ENCODE measurements at places on chromosomes 12 and 14.

DNA sequence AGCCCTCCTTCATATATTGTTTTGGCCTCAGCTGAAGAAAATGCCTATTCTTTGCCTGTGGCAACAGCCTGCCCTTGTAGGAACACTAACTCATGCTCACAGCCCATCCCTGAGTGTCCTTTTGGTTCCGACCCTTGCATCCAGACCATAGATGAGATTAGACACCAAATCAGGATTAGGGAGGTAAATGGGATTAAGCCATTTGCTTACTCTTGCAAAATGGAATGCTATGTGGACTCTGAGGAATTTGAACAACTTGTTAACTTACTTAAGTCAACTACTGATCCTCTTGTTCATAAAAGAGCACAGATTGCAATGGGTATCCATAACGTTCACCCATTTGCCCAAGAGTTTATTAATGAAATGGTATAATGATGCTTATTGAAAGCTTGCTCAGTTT lies 27.3 kb downstream of the TSHR start:
- no peak for DNase-seq

GRCh38 chr12:92547420-92547819 lies 155.4 kb upstream of the PLEKHG7 start:
- no peak for DNase-seq

DNA sequence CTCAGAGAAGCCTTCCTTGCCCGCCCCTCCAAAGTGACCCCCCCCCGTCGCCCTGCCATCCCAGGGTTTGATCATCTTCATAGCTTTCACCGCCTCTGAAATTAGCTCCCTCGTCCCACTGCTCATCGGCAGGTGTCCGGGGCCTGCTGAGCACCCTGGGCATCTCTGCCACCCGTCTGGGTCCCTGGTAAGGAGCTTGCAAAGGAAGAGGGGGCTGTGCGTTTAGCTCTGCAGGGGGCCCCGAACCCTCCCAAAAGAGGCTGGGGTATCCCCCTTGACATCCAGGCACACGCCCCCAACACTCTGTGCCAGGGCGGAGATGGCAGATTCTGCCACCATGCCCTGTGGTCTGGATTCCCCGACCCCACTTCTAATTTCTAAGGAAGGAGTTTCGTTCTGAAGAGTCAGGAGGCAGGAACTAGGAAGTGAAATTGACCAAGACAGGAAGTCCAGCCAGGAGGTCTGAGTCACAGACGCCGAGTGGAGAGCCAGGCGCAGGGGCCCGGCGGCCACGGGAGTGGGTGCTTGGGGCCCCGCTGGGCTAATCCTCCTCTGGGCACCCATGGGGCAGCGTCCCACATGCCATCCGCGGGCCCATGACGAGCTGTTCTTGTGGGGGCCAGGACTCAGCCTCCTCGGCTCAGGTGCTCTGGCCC lies 95.7 kb downstream of the RFLNA start:
- no peak for DNase-seq

DNA sequence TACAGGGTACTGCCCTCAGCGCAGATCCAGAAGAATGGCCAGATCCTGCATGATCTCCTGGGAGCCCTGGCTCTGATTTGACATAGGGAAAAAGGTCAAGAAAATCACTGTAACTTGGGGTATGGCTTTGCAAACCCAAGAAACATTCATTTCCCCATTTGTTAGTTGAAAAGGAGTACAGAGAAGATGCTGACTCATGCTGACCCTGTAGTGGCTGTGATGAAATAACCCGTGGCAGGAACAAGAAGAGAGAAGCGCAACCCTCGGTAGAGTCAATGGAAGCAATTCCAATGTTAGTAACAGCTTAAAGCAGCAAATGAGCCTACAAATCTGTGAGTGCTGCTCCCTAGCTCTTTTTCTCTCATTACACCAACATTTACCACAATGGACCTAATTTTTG lies 281.6 kb upstream of the NPAS3 start:
- no peak for DNase-seq

DNA sequence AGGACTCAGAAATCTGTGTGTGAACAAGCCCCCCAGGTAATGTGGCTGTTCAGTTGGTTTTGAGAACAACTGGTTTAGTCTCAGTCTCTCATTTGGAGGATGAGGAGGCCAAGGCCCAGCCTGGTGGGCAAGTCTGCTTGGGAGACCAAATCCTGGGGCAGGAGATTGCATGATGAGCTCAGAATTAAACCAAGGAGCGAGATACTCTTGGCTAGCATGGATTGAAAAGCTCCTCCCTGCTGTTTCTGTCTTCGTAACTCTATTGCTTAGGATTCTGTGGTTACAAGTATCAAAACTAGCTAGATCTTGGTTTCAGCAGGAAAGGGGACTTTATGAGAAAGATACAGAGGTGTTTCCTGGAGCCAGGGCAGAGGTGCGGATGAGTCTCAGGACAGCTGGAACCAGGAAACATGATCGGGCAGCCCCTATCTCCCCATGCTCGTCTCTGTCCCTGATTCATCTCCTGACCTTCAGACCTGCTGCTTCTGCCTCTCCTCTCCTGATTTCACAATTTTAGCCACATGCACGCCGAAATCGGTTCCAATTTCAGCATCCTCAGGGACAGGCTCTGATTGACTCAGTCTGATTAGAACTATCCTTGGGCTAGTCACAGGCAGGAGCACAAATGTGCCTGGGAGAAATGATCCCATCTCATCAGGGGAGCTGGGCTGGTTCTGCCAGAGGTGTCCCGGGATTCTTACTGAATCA lies 40.2 kb upstream of the RIN3 start:
- DNase-seq, result no peak

GRCh38 chr12:107127482-107128430 lies 34.4 kb upstream of the CRY1 start:
- peak; percentile 23 for DNase-seq

- no peak for DNase-seq
Observed at GRCh38 chr14:85587151-85587711, 57.3 kb downstream of the FLRT2 start.

- DNase-seq, result no peak
Observed at GRCh38 chr12:132597333-132598316, 12.8 kb downstream of the LRCOL1 start.

GRCh38 chr14:90681929-90682328 lies 134.3 kb downstream of the TTC7B start:
- DNase-seq, result no peak

- DNase-seq, result no peak
Observed at GRCh38 chr14:86346818-86347384, 817.0 kb downstream of the FLRT2 start.

DNA sequence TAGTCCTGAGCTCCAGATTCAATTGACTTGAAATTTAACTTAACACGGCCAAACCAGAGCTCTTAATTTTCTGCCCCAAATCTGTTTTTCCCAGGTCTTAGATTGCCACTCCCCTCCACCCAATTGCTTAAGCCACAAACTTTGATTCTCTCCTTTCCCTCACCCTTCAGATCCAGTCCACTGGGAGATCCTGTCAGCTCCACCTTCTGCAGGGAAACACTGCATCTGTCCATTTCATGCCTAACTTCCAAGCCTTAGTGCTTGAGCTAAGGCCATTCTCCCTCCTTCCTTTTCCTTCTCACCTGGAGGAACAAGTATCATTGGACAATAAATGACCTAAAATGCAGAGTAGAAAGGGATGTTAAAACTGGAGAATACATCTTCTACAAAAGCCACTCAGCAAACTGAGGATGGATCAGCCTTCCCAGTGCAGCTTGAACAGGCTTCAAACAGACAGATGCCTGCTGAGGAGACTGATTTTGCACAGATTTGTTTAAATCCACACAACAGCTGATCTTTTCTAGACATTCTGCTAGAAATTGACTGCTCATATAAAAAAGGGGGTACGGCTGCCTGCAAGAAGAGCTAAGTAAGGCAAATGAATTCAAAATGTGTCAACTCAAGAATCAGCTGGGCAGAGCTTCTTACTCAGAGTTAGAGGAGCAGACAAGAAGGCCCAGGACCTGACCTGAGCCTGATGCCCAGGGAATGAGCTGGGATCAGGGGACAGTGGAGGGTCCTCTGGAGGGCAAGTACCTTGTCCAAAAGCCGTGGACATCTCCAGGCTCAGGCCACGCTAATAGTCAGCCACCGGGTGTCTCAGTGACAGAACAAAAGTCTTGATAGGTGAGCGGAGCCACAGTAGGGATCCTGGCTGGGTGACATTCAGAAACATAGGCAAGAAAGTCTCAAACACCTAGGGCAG lies 81.3 kb upstream of the RIC8B start:
- DNase-seq, result no peak

DNA sequence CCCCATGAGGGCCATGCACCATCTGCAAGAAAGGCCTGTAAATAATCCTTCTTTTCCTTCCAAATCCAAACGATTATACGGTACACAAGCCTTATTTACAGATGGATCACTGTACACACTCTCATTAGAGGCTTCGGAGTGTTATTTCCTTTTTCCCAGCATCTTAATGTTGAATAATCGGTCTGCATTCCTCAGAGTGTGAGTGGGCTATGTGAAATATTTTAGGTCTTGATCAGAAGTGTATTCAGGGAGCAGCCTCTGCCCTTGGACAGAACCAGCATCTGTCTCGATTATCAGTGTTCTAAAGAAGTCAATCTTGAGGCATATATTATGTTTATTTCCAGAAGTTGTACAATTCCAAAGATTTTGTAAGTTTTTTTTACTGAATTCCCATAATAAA lies 340.6 kb downstream of the SEC23A start:
- no peak for DNase-seq

GRCh38 chr12:6288235-6288634 lies 22.2 kb upstream of the PLEKHG6 start:
- no peak for DNase-seq

DNA sequence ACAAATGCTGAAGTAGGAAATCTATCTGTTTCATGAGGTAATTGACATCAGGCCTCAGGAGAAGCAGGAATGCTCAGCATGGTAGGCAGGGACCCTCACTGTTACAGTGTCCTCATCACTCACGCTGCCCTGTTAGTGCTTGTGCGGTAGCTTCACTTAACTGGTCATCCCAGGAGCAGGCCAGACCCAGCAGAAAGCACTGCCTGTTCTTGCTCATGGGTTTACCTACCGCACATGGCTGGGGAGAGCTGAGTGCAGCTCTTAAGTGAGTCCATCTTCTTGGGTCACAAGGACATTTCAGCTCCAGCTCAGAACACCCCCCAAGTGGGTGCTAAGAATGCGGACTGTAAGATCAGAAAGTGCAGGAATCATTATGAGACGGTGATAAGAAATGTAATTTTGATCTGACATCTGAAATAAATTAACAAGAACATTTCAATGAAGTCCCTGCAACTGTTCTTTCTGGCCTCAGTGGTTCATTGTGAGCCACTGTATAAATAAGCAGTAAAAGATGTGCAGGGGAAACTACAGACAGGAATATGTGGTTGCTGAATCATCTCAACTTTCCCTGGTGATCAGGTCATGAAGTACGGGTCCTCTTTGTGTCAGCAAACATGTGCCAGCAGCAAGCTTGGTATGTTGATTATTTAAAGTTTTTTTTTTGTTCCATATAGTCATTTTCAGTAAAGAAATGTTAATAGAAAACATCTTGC lies 757.7 kb upstream of the TMEM132C start:
- DNase-seq, result no peak

GRCh38 chr12:15709551-15709950 lies 79.6 kb downstream of the EPS8 start:
- DNase-seq, result no peak

- DNase-seq, result no peak
Observed at GRCh38 chr14:70714055-70714550, 72.4 kb downstream of the TTC9 start.

DNA sequence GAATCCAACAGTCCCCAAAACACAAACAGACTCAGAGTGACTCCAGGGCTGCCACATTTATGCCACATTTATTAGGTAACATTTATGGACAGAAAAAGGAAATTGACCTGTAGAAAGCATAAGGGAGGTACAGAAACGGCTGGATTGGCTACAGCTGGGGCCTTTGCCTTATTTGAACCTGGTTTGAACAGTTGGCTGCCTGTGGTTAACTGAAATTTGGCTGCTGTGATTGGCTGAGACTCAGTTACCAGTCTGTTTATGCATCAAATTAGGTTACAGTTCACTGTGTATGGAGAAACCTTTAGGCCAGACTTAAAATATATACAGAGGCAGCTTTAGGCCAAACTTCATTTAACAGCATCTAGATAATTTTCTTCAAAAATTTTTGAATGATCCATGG lies 27.8 kb upstream of the PCNX1 start:
- no peak for DNase-seq

GRCh38 chr12:128356547-128356946 lies 89.6 kb downstream of the TMEM132C start:
- no peak for DNase-seq

- DNase-seq, result no peak
Observed at GRCh38 chr12:124171231-124171979, 123.5 kb upstream of the RFLNA start.

DNA sequence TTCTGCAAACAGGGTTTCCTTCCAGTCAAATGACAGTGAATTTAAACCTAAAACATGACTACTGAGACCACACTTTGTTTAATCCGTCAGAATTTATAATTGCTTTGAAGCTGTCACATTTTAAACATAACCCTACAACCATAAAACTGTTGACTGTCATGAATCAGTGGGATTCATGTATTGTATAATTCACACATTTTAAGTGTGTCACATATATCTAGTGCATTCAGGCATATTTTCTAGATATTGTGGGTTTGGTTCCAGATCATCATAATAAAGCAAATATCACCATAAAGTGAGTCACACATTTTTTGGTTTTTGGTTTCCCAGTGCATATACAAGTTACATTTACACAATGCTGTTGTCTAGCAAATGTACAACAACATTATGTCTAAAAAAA lies 304.4 kb downstream of the TMEM132D start:
- no peak for DNase-seq

DNA sequence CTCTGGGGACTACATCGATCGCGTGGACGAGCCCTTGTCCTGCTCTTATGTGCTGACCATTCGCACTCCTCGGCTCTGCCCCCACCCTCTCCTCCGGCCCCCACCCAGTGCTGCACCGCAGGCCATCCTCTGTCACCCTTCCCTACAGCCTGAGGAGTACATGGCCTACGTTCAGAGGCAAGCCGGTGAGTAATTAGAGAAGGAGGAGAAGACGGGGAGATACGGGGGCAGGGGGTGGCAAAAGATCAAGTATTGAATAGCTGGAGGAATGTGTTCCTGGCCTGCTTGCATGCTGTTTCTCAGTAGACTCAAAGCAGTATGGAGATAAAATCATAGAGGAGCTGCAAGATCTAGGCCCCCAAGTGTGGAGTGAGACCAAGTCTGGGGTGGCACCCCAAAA lies 21.9 kb downstream of the OS9 start:
- no peak for DNase-seq

DNA sequence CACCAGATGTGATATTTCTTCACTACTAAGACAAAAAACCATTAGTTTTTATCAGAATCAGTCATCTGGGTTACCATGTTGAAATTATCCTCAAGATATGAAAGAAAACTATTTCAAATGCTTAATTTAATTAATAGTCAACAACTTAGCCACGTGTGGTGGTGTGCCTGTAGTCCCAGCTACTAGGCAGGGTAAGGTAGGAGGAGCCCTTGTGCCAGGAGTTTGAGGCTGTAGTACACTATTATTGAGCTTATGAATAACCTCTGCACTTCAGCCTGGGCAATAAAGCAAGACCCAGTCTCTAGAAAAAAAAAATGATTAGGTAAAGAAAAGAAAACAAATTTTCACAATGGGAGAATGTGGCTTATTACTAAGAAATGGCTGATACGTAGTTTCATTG lies 33.4 kb downstream of the MRPL42 start:
- no peak for DNase-seq

- DNase-seq, result no peak
Observed at GRCh38 chr12:106722837-106723236, 51.6 kb upstream of the RIC8B start.
